ENCODE measurements at places on chromosomes 16 and 17. TPM values are rescaled to one million over a fixed set of nuclear protein-coding genes. Genes with fewer than 3 reads are reported as not detected.

DNA sequence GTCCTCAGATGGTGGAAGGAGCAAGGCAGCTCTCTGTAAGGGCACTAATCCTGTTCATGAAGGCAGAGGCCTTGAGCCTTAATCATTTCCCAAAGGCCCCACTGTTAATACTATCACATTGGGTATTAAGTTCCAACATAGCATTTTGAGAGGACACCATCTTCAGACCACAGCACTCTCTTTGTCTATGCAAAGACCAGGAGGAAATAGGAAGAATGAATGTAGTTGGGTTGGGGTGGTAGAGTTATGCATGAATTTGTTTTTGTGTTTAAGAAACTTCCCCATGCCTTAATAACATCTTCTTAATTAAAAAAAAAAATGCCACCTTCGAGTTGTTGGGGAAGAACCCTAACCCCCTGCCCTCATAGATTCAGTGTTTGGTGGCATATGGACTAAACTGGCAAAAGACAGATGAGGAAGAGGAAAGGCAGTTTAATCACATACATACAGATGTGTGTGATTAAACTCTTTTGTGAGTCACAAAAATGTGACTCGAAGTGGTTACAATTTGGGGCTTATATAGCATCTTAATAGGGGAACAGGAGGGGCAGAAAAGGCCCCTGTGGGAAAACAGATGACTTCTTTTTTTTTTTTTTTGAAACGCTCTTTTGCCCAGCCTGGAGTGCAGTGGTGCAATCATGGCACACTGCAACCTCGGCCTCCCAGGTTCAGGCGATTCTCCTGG, 35.0 kb upstream of the SLC5A10 start:
- H3K27ac ChIP-seq: no peak overlapping the region
- H3K36me3 ChIP-seq: peaks cover 48% of the 10 kb centered on the region
- H3K4me3 ChIP-seq: no peak overlapping the region
- H3K27me3 ChIP-seq: no peaks in the 10 kb centered on the region

The OTOP3 gene
- total RNA-seq: not detected

- peaks cover 48% of the 10 kb centered on the region for H3K4me1 ChIP-seq
- H3K4me3 ChIP-seq: peak overlapping the region; percentile 96
- H3K36me3 ChIP-seq: peaks cover 28% of the 10 kb centered on the region
- no peaks in the 10 kb centered on the region for H3K27me3 ChIP-seq
Measured at GRCh38 chr17:18182978-18183333, 672 bp upstream of the ALKBH5 start.

DNA sequence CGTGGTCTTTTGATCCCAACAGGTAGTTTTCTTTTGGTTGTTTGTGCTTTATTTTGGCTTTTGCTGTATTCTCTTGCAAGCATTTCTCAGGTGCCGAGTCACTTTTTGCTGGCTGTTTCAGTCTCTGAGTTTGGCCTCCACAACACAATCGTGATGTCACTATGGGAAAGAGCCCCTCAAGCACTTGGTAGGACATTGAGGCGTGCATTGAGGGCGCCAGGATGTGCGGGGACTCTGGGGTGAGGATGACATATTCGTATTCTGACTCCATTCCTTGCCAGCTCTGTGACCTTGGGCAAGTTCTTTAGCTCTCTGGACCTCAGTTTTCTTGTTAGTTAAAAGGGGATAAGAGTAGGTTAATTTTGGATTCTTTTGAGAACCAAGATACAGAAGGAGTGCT, 13.0 kb downstream of the KSR1 start:
- H3K4me1 ChIP-seq: peaks cover 91% of the 10 kb centered on the region
- DNase-seq: no peak
- peaks cover 2% of the 10 kb centered on the region for H3K36me3 ChIP-seq
- H3K27me3 ChIP-seq: no peaks in the 10 kb centered on the region
- no peak overlapping the region for H3K4me3 ChIP-seq

- no peak for DNase-seq
- no peaks in the 10 kb centered on the region for H3K36me3 ChIP-seq
- H3K4me1 ChIP-seq: no peaks in the 10 kb centered on the region
- no peak overlapping the region for H3K27ac ChIP-seq
- H3K27me3 ChIP-seq: peaks cover 14% of the 10 kb centered on the region
Measured at GRCh38 chr17:33889040-33889439, 366.0 kb upstream of the CCL2 start.

- no peaks in the 10 kb centered on the region for H3K36me3 ChIP-seq
- no peaks in the 10 kb centered on the region for H3K27me3 ChIP-seq
- no peak for DNase-seq
- H3K4me1 ChIP-seq: no peaks in the 10 kb centered on the region
- no peak overlapping the region for H3K4me3 ChIP-seq
Measured at GRCh38 chr17:71057448-71057847, 888.1 kb downstream of the KCNJ2 start.

The SULT1A3 gene
- 38.1 TPM for total RNA-seq

DNA sequence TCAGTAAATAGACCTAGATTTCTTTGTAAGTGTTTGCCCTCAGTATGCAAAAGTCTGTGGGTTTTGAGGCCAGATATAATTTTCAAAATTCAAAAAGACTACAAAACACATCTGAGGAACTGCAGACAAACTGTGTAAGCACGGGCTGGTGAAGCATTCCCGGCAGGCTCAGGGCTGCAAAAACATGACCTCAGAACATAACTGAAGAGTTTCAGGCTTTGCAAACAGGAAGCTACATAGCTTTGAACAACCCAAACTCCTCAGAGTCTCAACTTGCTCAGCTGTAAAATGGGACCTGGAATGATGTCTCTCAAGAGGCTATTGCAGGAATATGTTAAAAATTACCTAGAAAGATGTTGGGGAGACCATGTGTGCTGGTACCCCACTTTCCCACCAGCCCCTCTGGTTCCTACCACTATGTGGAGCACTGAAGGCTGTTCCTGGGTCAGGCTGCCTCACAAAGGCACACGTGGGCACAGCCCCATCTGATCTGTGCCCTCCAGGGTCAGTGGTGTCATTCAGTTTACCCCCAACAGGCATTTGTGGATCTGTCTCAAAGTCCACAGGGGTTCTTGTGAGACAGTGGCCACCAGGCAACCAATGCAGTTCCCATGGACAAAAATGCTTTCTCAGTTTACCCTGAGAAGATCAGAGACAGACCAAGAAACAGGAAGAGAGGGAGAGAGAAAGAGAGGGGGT, 72.9 kb downstream of the CREBBP start:
- H3K27me3 ChIP-seq: no peaks in the 10 kb centered on the region
- H3K36me3 ChIP-seq: peaks cover 67% of the 10 kb centered on the region
- peak; percentile 19 for DNase-seq
- peaks cover 78% of the 10 kb centered on the region for H3K4me1 ChIP-seq

GRCh38 chr17:69331756-69332155, 4.8 kb upstream of the ABCA5 start:
- peaks cover 21% of the 10 kb centered on the region for H3K4me1 ChIP-seq
- H3K27me3 ChIP-seq: peaks cover 17% of the 10 kb centered on the region
- peaks cover 2% of the 10 kb centered on the region for H3K36me3 ChIP-seq
- H3K4me3 ChIP-seq: no peak overlapping the region
- no peak for DNase-seq

The MT1A gene
- not detected for total RNA-seq

DNA sequence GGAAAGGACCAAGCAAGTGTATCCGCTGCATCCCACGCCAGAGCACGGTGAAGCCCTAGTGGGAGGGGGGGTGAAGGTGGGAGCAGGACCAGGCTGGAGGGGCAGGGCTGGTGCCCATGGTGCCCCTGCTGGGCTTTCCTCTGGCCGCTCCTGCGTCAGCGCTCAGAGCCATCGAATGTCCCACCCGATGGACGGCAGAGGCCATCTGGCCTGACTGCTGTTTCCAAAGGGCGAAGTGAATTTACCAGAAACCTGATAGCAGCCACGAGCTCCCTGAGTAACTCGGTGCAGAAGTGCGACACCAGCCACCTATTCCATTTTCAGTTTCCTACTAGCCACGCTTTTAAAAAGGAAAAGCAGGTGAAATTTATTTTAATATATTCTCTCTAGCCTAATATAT, 203.6 kb upstream of the CIBAR2 start:
- no peaks in the 10 kb centered on the region for H3K36me3 ChIP-seq
- H3K4me1 ChIP-seq: peaks cover 13% of the 10 kb centered on the region
- no peak overlapping the region for H3K27ac ChIP-seq
- H3K4me3 ChIP-seq: no peak overlapping the region
- H3K27me3 ChIP-seq: no peaks in the 10 kb centered on the region
- DNase-seq: no peak

The FBXO31 gene
- 27.4 TPM for total RNA-seq

The ARL4D gene
- 2.2 TPM for total RNA-seq

DNA sequence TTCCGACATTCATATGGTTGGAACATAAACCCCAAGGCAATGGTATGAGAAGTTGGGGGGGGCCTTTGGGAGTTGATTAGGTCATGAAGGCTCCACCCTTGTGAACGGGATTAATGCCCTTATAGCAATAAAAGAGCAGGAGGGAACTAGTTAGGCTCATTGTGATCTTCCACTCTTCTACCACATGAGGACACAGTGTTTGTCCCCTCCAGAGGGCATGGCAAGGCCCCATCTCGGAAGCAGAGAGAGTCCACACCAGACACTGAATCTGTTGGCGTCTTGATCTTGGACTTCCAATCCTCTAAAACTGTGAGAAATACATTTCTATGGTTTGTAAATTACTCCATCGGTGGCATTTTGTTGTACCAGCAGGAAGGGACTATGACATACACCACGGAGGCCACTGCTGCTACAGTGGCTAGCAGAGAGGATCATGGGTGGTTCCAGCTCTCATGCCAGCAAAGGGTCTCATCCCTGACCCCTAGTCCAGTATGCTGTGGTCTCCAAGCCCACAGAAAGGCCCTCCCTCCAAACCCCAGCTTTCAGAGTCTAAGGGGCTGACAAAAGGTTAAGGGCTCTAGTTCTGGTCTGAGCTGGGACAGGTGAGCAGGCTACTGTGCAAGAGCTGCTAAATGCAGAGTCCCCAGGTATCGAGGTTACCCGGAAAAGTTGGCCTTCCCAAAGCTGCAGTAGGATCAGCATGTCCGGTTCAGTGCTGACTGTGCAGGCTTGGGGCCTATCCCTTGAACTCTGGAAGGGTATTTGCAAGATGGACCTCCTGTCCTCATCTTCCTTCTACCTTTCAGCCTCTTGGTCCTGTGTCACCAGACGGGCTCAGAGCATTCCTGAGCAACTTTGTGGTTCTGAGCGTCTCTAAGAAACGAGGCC, 12.2 kb downstream of the CCR7 start:
- H3K4me3 ChIP-seq: no peak overlapping the region
- H3K27me3 ChIP-seq: no peaks in the 10 kb centered on the region
- peaks cover 77% of the 10 kb centered on the region for H3K36me3 ChIP-seq
- H3K4me1 ChIP-seq: peaks cover 98% of the 10 kb centered on the region

DNA sequence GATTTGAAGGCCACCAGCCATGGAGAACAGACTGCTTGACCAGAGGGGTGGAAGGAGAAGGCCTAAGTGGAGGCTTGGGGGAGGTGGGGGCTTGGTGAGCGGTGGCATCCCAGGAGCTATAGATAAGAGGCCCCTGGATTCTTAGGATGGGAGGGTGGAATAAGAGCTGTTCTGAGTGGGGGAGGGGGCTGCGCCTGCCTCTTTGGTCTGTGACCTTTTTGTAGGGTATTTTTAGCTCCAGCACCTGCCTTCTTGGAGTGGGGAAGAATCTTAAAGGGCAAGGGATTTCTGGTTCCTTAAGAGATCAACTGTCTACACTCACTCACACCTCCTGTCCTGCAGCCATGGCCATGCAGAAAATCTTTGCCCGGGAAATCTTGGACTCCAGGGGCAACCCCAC, 567 bp downstream of the ENO3 start:
- H3K4me3 ChIP-seq: peak overlapping the region; percentile 78
- DNase-seq: no peak
- H3K27me3 ChIP-seq: no peaks in the 10 kb centered on the region

GRCh38 chr17:17993366-17993765, 20.7 kb downstream of the DRC3 start:
- H3K4me3 ChIP-seq: no peak overlapping the region
- no peaks in the 10 kb centered on the region for H3K27me3 ChIP-seq
- H3K27ac ChIP-seq: no peak overlapping the region
- no peaks in the 10 kb centered on the region for H3K4me1 ChIP-seq
- H3K36me3 ChIP-seq: no peaks in the 10 kb centered on the region
- no peak for DNase-seq

All from activated CD4-positive, alpha-beta T cell treated with anti-CD3 and anti-CD28 coated beads, Interleukin-2, amount 10 ng/mL, durations not matched to agents 7 days and 5 days (primary cell).